CD4-positive, alpha-beta T cell (primary cell): ENCODE measurements at places on chromosomes 7 and 10.

GRCh38 chr10:91545384-91545783 is 87.5 kb downstream of the PPP1R3C start:
- DNase-seq, result no peak

DNA sequence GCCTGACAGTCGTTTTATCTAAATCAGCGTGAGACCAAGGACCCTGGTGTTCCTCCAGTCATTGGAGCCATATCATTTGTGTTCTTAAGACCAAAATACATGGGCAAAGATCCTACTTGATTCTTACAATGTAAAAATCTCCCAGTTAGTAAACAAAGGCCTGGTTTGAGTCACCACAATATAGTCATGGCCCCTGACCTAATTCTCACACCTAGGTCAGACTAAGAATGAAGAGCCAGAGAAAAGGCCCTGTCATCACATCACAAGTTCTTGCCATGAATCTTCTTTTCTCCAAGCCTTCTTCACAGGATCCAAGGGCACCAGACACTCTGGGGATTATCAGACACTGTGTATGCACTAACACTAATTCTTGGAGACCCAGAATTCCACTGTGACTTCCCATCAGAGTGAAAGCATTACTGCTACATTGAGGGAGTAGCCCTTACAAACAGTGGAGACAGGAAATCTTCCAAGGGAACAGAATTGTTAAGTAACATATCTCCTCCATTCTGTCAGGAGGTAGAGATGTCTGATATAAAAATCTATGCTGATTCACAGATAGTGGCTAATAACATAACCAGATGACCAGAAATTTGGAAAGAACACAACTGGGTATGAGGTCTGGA is 7.6 kb upstream of the ERVW-1 start:
- DNase-seq, result no peak

DNA sequence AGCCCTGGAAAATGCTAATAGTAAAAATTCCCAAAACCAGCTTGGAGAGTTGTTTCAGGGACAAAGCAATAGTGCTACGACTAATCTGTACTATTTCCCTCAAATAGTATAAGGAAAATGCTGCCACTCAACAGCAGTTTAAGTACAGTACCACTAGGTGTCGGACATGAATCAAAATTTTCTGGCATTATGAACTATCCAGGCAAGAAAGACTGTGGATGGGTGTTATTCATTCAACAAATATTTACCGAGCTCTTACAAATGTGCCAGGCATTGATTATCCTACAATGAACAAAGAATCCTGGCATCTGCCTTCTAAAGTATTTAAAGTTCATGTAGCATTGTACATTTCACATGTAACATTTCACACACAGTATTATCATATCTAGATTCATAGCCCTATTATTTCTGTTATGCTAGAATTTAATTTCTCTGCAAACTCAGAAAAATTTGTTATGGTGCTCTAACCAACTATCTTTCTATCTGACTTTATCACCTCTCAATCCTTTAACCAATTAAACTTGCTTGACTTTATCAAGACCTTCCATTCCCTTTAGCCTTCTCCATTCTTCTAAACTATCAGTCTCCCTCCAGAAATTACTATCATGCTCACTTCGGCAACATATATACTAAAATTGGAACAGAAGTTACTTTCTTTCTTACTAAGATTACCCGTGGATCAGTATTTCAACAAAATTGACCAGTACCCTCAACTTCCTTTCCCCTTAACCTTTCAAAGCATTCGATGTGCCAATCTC is 80.6 kb downstream of the ARHGAP21 start:
- DNase-seq, result no peak

DNA sequence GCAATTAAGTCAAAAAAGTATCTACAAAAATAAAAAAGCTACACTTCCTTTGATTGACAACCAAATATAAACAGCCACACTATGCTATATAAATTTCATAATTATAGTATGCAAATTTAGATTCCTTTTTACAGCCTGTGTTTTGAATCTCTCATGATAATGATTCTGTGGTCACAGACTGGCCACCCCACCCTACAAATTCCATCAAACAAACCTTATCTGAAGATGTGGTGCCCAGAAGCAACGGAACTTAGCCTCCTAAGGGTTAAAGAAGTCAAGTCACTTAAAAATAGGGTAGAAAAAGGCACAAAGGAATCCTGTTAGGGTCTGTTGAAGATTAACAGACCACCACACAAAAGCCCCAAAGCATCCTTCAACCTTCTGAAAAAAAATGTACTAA is 351.8 kb downstream of the INHBA start:
- no peak for DNase-seq
